ENCODE measurements at places on chromosomes 11 and 22.

GRCh38 chr22:38435010-38435409 lies 20.0 kb downstream of the KCNJ4 start:
- DNase-seq, result no peak

DNA sequence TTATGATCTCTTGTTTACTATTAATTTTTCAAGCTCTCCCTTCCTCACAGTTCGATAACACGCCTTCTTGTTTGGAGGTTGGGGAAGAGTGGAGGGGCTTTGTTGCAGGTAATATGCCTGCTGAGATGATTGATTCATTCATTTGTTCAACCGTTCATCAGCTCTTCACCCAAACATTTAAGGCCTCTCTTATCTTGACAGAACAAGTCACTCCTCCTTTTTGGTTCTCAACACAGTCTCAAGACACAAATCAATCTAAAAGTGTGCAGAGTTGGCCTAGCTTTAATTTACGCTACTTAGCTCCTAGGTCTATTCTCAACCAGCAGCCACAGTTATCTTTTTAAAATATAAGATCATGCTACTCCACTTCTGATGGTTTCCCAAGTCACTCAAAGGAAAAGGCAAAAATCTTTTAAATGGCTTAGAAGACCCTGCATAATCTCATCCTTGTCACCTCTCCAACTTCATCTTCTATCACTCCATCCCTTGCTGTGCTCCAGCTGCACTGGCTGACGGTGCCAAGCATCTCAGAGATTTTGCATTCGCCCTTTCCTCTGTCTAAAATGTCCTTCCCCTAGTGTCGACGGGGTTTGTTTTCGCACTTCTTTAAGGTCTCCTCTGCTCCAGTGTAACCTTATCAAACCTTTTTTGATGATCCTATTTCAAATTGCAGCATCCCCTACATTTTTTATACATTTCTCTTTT lies 60.3 kb downstream of the AMBRA1 start:
- DNase-seq, result no peak

DNA sequence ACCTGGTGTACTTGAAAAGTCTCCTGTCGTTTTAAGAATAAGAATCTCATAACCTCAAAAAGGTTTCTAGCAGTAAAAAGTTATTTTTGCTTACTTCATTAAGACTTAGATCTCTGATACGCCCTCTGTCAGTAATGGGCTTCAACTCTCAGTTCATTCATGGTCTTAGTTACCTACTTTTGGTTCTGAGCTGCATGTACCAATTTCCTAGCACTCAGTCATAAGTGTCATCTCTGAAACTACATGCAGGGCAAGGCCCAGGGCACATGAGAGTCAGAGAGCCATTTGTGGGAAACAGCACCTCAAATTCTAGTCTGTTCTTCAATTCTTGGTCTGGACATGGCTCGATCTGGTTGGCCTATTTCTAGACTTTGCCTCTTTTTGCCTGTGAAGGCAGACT lies 838.4 kb downstream of the FAM181B start:
- DNase-seq, result no peak

- DNase-seq, result no peak
Measured at GRCh38 chr11:114821621-114822412, 143.5 kb downstream of the NXPE2 start.

- no peak for DNase-seq
Measured at GRCh38 chr11:104259121-104259610, 95.2 kb upstream of the PDGFD start.

DNA sequence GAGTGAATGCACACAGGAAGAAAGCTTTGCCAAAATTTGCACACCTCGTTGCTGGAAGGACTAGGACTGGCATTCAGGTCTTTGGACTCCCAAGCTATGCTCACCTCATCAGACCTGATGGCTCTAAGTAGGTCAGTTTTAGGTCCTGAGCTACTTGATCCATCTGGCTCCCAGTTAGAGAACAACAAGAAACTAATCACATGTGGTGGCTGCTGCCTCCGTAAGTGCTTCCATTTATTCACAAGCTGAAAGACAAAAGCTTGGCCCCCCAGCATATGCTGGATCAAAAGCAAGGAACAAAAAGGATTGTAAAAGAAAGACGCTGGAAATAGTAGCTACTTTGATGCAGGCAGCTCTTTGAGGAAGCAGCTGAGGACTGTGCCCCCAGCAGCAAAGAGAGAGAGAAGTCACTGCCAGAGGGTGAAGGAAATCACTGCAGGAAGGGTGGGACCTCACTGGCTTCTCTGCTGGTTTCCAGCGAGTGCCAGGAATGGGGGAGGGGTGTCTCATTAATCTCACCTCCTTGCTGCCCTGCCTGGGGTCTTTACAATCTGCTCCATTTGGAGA lies 268.9 kb downstream of the KIRREL3 start:
- DNase-seq, result no peak

GRCh38 chr22:46744581-46744980 lies 6.5 kb upstream of the CERK start:
- DNase-seq, result no peak

DNA sequence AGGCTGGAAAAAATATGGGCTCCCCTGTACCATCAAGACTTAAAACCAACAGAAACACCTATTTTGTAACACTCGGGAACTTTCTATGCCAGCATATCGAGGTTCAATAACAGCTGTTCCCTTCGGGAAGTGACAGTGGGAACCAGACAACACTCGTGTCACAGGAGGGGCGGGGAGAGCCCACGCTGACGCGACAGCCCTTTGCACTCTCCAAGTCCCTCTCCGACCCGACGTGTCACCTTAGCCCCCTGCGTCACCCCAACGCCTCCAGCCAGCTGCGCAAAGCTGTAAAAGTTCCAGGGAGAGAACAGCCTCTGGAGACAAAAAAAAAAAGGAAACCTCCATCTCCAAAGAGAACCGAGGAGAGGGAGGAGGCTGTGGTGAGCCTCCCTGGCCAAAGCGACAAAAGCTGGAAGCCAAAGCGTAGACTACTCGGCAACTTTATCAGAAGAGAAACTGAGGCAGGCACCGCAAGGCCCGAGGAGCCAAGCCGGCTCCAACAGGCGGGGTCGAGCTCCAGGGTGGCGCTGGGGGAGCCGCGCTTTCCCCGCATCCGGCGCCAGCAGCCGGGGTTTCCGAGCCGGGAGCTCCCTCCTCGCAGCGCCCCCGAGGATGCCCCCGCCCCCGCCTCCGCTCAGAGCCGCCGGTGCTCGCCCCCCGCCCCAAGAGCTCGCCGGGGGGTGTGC lies 751 bp downstream of the ARFGAP3 start:
- peak; percentile 52 for DNase-seq

DNA sequence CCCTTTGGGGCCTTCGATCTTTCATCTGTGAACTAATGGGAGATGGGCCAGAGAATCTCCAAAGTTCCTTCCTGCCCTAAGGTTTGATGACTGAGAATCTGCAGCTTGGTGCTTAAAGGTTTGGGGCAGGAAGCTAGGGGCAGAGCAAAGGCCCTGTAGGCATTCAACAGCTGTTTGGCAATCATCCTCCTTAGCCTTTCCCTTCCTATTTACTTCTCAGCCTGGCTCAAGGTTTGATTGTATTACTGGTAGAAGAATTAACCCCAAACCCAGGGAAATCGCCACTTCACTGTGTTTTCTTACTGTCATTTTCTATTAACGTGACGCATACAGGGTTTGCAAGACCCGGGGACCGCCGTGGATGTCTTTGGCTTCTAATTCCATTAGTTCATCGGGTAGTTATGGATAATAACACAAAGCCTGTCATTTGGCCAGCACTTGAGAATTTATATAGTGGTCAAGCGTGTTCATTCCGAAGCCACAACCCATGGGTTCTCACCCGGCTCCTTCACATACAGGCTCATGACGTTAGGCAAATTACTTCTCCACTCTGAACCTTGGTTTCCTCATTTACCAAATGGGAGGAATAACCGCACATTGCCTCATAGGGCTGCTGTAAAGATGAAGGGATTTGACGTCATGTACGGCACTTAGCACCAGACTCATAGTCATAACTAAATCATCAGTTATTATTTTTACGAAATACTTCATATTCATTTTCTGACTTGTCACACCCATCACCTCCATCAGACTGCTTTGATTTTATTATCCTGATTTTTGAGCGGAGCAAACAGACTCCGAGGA lies 158.1 kb downstream of the FBXO7 start:
- DNase-seq, result no peak

DNA sequence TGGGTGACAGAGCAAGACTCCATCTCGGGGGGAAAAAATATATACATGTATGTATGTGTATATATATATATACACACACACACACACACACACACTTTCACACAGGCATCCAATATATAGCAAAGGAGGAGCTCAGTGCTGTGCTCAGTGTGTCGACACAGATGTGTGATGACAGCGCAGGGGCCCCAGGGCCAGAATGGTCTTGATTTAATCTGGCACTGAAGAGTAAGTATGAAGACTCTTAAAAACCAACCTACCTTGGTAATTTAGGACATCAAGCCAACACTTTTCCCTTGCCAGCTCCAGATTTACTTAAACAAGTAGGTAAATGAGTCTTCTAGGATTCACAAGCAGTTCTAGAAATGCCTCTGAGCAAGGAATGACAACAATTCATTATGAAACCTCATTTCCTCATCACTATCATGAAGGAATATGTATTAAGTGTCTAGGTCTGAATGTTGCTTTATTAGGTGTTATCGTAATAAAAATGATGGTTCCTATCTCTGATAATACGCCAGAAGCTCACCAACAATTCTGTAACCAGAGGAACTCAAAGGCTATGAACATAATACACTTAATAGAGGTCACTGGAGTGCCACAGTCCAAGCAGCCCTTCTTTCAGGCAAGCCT lies 71.5 kb downstream of the SGSM3 start:
- no peak for DNase-seq

DNA sequence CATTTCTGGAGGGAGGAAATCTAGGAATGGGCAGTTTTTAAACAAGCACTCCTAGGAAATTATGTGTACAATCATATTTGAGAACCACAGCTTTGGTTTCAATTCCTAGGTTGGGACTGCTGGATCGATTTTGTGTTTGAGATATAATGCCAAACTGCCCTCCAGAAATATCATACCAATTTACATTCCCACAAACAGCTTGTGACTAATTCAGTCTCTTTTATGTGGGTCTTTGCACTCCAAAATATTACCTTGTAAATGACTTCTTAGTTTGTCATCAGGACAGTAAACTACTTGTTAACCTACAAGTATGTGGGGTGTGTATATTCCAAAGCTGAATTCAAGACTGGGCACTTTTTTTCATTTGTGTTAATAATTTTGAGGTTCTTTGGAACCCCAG lies 9.8 kb upstream of the BARX2 start:
- DNase-seq, result no peak

DNA sequence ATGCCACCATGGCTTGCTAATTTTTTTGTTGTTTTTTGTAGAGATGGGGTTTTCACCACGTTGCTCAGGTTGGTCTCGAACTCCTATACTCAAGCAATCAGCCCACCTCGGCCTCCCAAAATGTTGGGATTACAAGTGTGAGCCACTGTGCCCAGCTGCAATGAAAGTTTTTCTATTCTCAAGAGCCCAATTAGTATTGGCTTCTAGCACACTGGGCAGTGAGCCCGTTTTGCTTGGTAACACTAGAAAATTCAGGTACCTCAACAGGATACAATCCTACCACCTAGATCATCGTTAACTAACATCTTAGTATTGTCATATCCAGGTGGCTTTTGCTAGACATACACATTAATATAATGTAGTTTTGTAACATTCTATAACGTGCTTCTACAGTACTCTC lies 19.0 kb downstream of the SEC14L3 start:
- DNase-seq, result no peak

DNA sequence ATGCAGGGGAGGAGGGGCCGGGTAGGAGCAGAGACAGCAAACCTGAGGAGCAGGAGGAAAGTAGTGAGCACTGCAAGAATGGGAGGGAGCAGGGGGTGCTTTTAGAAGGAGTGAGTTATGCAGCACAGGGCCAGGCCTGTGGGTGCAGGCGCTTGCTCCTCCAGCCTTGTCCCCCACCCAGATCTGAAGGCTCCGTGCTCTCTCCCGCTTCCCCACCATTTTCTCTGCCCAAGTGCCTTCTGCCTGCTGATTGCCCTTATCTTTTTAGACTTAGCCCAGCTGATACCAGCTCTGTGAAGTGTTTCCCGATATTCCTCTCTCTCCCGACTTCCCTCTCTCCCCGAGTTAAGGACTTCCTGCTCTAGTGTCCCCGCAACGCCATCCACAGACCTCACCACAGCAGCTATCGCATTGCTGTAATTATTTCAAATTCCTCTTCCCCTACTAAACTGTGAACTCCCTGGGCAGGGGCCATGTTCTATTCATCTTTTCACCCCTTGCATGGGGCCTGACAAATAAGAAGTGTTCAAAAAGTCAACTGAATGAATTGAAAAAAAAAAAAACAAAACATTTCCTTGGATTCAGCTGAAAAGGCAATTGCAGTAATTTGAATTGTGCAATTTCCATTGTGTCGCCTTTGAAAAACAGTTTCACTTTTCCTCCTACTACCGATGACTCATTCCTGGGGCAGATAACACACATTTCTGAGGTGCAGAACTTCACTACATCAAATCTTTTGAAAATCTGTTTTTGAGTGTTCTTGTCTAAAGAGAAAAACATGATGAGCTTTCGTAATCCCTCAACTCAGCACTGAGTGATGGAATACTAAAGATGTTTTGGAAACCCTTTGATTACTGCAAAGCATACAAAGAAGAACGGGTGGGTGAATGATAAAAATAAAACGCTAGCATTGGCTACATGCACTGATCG lies 69.7 kb upstream of the BMAL1 start:
- DNase-seq, result peak; percentile 78

DNA sequence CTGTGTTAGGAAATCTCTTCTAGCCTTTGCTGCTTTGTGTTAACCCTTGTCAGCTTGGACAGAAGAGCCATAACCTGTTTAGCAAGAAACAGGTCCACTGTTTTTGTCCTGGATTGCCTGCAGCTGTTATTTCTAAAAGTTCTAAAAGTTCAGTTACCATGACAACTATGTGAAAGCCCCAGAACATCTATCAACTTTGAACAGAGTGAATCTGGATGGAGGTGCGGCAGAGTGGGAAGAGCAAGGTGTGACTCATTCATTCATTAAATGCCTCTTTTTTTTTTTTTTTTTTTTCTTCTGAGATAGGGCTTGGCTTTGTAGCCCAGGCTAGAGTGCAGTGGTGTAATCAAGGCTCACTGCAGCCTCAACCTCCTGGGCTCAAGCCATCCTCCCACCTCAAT lies 50.5 kb downstream of the RBX1 start:
- no peak for DNase-seq

GRCh38 chr11:130199792-130200191 lies 40.2 kb downstream of the ST14 start:
- DNase-seq, result no peak

DNA sequence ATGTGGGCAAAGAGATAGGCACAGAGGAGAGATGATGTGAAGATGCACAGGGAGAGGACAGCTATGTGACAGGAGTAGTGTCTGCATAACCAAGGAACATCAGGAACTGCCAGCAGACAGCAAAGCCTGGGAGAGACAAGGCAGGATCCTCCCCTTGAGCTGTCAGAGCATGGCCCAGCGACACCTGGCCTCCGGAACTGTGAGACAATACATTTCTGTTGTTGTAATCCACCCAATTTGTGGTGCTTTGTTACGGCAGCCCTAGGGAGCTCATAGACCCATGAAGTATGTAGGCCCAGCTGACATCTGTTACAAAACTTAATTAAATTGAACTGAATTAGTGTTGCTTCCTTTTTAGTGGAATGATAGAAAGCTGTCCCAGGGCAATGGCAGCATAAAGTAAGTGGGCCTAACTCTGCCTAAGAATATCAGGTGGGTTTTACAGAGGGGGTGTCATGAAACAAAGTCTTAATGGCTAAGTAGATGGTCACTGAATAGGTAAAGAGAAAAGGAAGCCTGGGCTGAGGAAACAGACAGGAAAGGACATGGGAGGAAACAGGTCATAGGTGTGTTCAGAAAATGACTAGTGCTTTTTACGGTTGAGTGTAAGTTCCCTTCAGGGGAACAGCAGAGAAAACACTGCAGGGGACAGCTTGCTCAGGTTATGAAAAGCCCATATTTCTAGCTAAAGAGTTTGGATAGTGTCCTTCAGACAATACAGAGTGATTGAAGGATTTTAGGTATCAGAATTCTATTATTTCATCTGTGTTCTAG lies 24.8 kb downstream of the RASSF10 start:
- no peak for DNase-seq
